ENCODE measurements at places on chromosomes 7 and 10. TPM values are rescaled to one million over a fixed set of nuclear protein-coding genes. Genes with fewer than 3 reads are reported as not detected.
A peak's percentile ranks its signal among the peaks of the same experiment; 100 is the strongest.

- no peaks in the 10 kb centered on the region for H3K36me3 ChIP-seq
- no peak for DNase-seq
- no peak overlapping the region for H3K4me3 ChIP-seq
- H3K4me1 ChIP-seq, result no peaks in the 10 kb centered on the region
- H3K27ac ChIP-seq, result no peak overlapping the region
Observed at GRCh38 chr10:23070913-23071218, 24.5 kb upstream of the MSRB2 start.

DNA sequence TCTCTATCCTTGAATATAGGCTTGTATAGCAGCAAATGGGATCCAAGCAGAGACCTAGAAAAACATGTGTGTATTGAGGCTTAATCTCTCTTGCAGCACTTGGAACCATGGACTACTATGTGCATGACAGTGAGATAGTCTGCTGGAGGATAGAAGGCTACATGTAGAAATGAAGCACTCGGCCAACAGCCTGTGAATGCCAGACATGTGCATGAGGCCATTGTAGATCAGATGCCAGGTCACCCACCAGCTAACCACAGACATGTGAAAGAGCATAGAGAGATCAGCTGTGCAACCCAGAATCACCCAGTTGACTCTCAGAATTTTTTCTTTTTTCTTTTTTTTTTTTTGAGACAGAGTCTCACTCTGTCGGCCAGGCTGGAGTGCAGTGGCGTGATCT, 90.9 kb downstream of the NT5C2 start:
- no peaks in the 10 kb centered on the region for H3K4me1 ChIP-seq
- H3K4me3 ChIP-seq, result no peak overlapping the region
- DNase-seq, result no peak
- no peaks in the 10 kb centered on the region for H3K27me3 ChIP-seq

- H3K27ac ChIP-seq, result no peak overlapping the region
- no peak overlapping the region for H3K4me3 ChIP-seq
- peaks cover 4% of the 10 kb centered on the region for H3K4me1 ChIP-seq
- peaks cover 2% of the 10 kb centered on the region for H3K27me3 ChIP-seq
- DNase-seq, result no peak
Observed at GRCh38 chr10:43958071-43958432, 309.4 kb upstream of the ZNF32 start.

DNA sequence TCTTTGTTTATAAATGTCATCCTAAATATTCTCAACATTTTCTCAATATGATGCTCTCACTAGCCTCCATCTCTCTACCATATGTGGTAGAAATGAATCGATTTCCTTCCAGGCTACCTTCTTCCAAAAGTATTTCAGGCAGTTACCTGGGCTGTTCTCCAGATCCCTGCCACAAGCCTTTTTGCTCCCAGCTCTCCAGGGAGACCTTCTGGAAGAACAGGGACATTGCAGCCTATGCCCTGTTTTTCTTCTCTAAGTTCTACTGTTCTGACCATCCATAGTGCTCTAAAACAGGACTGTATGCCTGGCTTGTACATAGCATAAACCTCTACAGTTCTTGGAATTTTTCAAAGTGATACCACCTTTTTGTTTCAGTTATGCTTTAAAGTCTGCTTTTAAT, 552.8 kb downstream of the ANKRD7 start:
- H3K27ac ChIP-seq, result no peak overlapping the region
- no peaks in the 10 kb centered on the region for H3K36me3 ChIP-seq
- DNase-seq, result no peak
- peaks cover 9% of the 10 kb centered on the region for H3K4me1 ChIP-seq
- H3K27me3 ChIP-seq, result no peaks in the 10 kb centered on the region

DNA sequence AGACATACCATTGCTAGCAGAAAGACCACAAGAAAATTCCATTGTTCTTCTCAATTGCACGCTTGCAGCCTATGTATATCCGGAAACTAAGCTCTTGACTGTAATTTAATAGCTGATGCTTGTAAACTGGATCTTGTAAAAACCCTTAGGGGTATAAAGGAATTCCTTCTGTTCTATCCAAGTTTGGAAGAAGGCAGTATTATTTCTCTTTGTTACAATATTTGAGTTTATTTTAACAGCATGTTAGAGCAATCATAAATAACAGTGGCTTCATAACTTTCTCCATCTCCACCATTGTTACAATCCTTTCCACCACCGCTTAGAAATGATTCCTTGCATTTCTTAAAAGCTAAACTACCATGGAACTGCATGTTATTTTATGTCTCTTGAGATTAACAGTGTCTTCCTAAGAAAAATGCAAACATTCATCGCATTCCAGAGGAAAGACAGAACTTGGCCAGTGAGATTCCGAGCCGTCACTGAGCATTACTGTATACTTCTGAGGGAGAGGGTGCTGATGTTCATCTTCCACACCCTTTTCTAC, 92.5 kb downstream of the TRIL start:
- H3K36me3 ChIP-seq, result no peaks in the 10 kb centered on the region
- H3K4me3 ChIP-seq, result no peak overlapping the region
- no peak overlapping the region for H3K27ac ChIP-seq
- no peaks in the 10 kb centered on the region for H3K27me3 ChIP-seq

DNA sequence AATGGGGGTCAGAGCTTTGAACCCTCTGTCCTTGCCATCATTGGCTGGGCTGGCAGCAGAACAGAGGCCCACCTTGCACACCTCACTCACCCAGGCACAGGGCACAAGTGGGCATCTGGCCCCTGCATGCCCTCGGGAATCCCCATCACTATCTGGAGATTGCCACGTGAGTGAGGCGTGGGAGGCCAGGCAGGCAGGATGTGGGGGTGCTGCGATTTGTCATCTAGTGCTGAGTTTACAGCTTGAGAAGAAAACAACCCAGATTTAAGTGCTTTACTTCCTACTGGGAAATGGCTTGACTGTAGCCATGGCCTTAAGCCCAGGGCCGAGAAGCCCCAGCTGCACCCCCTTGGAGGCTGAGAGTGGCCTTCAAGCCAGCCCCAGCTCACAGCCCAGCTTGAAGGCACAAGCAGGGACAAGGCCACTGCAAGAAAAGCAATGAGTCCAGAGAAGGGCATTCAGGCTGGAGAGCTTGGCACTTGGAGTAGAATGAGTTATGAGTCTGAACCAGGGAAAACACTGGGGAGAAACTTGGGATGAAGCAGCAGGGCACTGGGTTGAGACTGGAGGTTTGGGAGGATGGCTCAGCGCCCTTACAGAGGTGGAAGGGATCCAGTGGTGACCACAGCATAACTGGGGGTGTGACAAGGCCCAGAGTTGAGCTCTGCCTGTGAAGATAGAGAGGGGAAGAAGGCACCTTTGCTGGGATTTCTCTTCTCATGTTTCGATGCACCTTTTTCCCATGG, 123.0 kb downstream of the CXCL12 start:
- no peak for DNase-seq
- H3K4me3 ChIP-seq, result no peak overlapping the region
- H3K27ac ChIP-seq, result no peak overlapping the region
- H3K4me1 ChIP-seq, result no peaks in the 10 kb centered on the region

GRCh38 chr10:26858707-26859034, 2.1 kb downstream of the ABI1 start:
- H3K27me3 ChIP-seq, result peaks cover 10% of the 10 kb centered on the region
- H3K36me3 ChIP-seq, result peaks cover 3% of the 10 kb centered on the region
- H3K4me1 ChIP-seq, result peaks cover 22% of the 10 kb centered on the region
- no peak for DNase-seq
- H3K4me3 ChIP-seq, result peak overlapping the region; percentile 99

DNA sequence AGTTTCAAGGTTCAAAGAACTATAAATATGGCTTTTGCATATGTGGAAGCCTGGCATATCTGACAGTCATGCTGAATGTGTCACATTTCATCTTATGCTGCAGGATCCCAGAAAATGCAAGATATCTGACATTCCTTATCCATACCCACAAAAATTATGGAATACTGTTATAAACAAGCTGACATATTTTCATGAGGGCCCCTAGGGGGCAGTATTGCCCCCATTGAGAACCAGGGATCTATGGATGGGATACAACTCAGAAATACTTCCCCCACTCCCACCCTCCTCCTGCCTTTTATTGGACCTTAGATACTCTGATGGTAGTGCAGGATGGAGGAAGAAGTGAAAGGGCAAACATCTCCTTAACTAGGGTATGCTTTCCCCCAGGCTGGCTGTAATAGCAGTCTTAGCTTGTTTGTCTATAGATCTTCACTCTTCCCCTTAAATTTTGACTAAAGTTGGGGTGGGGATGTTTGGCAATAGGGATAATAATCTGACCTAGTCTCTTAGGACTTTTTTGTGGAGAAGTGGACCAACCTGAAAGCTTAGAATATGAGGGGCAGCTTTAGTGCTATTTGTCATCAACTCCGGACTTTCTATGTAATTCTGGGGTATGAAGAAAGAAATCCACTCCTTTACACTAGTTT, 3.5 kb upstream of the GNGT1 start:
- H3K36me3 ChIP-seq, result no peaks in the 10 kb centered on the region
- H3K27me3 ChIP-seq, result no peaks in the 10 kb centered on the region
- no peak overlapping the region for H3K27ac ChIP-seq
- H3K4me3 ChIP-seq, result no peak overlapping the region

DNA sequence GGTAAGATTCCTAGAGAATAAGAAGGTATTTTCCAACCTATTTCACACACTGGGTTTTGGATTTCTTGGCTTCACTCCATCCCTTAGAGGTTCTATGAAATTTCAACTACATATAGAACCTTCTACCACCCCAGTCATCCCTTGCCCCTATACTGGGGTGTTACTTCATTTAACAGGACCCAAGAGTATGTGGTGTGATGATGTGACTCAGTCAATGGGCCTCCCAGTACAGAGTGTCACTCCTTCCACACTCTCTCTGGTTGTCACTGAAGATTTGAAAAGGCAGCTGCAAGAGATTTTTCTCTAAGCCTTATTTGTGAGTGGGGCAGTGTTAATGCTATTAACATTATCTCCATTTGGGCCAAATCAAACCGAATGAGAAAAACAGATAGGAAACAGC, 33.5 kb downstream of the FGFBP3 start:
- no peak overlapping the region for H3K4me3 ChIP-seq
- no peak for DNase-seq
- no peaks in the 10 kb centered on the region for H3K36me3 ChIP-seq
- H3K27ac ChIP-seq, result no peak overlapping the region
- H3K27me3 ChIP-seq, result no peaks in the 10 kb centered on the region
- H3K4me1 ChIP-seq, result peaks cover 40% of the 10 kb centered on the region

DNA sequence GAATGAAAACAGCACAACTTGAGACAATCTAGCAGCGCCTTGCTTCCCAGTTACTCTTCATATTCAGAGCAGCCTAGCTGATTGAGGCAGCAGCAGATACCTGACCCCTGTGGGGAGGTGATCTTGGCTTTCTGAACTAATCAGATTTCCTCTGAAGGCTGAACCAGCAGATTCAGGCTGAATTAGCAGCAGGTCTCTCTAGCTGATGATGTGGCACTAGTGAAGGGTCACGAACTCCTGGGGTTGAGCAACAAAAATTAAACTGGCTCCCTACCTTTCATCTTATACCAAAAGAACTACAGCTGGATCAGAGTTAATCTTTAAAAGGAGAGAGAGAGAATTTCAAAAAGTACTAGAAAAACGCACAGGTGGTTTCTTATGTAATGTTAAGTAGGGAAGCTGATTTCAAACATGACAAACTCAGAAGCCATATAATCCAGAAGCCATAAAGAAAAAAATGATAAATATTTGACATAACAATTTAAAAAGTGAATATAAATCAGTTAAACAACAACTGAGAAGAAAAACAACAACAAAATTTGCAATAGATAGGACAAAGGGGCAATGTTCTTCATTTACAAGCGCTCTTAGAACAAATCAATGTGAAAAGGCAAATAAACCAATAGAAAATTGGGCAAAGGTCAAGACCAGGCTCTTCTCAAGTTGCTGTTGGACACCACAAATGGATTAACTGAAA, 13.5 kb downstream of the SLC25A13 start:
- no peak overlapping the region for H3K27ac ChIP-seq
- no peaks in the 10 kb centered on the region for H3K27me3 ChIP-seq
- no peak for DNase-seq
- peaks cover 12% of the 10 kb centered on the region for H3K36me3 ChIP-seq
- peaks cover 10% of the 10 kb centered on the region for H3K4me1 ChIP-seq
- no peak overlapping the region for H3K4me3 ChIP-seq

Gene NMT2
- total RNA-seq, result 27.7 TPM

Gene SPDYE6
- not detected for total RNA-seq
